ENCODE measurements at places on chromosomes 1 and 21. TPM values are rescaled to one million over a fixed set of nuclear protein-coding genes. Genes with fewer than 3 reads are reported as not detected.

GRCh38 chr1:226447932-226448665, 40.2 kb upstream of the PARP1 start:
- no peak overlapping the region for H3K27ac ChIP-seq
- H3K4me3 ChIP-seq = no peak overlapping the region
- no peak for DNase-seq
- no peaks in the 10 kb centered on the region for H3K27me3 ChIP-seq
- H3K4me1 ChIP-seq = peaks cover 31% of the 10 kb centered on the region
- H3K36me3 ChIP-seq = no peaks in the 10 kb centered on the region

DNA sequence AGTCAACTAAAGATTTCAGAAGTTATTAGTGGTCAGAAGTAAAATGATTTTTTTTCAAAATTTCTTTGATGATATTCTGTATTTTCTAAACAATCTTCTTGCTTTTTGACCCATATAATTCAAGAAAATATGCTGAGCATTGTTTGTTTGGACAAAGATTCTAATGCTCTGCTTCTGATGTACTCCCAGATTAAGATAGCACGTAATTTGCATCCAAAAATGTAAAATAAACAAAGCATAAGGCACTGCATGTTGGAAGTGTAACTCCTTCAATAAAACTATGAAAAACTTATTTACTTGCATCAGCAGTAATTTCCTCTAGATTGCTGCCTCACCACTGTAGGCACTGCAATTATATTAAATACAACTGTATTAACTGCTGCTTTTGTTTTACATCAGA, 1054.1 kb downstream of the TTLL7 start:
- H3K36me3 ChIP-seq = no peaks in the 10 kb centered on the region
- H3K27me3 ChIP-seq = no peaks in the 10 kb centered on the region
- H3K4me1 ChIP-seq = no peaks in the 10 kb centered on the region
- H3K27ac ChIP-seq = no peak overlapping the region

DNA sequence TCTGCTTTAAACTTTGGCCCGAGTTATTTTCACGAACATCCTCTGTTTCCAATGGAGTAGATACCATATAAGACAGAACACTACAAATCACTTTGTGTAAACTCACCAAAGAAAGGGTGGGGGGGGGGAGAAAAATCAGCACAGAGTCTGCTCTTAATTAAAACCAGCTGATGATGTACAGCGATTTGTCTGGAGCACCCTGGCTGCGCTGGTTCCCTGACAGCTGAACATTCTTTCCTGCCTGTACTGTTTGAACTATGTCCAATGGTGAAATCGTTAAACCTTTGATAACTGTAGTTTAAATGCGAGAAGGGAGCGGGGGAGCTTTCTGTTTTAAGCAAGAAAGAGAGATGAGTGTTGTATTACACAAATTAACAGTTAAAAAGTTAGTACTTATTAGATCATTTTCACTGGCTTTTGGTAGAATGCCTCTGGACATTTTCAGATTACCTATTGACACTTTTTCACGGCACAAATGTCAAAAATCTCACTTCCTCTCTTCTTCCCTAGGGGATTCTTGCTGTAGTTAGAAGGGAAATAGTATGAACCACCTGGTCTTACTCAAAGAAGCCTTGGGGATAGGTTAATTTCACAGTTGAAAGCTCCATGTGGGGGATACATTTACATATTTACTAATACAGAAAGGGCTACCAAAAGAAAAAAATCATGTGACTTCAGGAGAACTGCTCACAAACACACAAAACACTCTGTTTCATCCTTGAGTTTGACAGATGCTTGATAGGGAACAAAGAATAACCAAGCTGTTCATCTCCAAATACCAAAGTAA, 140.2 kb upstream of the RUNX1 start:
- peaks cover 14% of the 10 kb centered on the region for H3K4me1 ChIP-seq
- no peak overlapping the region for H3K27ac ChIP-seq
- H3K27me3 ChIP-seq = peaks cover 4% of the 10 kb centered on the region
- H3K4me3 ChIP-seq = no peak overlapping the region
- no peaks in the 10 kb centered on the region for H3K36me3 ChIP-seq

DNA sequence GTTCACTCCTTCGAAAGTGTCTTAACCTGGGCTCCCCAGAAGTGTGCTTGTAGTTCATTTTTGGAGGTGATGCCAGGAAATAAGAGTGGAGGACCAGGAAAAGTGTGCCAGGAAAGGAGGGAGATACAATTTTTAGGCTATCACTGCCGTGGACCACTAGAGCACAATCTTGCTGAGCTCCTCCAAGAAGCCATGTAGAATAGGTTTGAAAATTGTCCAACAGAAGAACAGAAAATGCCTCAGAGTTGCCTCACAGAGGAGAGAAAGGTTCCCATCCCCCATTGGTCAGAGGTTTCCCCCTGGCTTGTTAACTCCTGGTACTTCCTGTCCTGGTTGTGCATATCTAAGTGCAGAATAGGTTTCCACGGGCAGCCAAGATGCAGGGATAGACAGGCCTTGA, 41.6 kb downstream of the CATSPERE start:
- H3K36me3 ChIP-seq = peaks cover 5% of the 10 kb centered on the region
- H3K27ac ChIP-seq = no peak overlapping the region
- H3K4me1 ChIP-seq = no peaks in the 10 kb centered on the region
- no peak overlapping the region for H3K4me3 ChIP-seq
- no peak for DNase-seq

GRCh38 chr1:33380811-33381210, 50.1 kb downstream of the PHC2 start:
- H3K4me1 ChIP-seq = peaks cover 10% of the 10 kb centered on the region
- H3K36me3 ChIP-seq = no peaks in the 10 kb centered on the region
- H3K27me3 ChIP-seq = peaks cover 19% of the 10 kb centered on the region
- DNase-seq = no peak

DNA sequence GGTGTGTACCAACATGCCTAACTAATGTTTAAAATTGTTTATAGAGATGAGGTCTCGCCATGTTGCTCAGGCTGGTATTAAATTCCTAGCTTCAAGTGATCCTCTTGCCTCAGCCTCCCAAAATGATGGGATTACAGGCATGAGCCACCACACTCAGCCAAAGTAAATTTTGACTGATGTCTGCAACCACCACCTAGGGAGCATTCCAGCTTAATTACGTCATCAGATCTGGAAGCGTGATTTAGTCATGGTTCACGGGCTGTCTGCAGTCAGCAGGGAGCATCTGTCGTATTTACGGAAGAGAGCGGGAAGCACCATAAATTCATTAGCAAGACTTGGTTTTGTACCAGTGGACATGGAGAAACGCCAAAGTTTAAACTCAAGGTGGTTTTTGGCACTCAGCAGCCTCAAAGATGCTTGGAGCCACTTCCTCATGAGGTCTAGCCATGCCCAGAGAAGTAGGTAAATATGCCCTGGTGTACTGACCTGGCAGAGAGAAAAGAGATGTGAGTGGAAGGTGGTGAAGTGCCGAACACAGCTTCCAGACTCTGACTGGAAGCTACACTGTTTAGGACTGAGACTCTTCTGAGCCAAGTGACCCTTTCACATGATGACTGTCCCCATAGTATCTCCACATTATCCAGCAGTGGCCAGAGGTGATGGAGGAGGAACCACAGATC, 60.8 kb upstream of the SLC35F3 start:
- no peak overlapping the region for H3K27ac ChIP-seq
- no peaks in the 10 kb centered on the region for H3K4me1 ChIP-seq
- H3K36me3 ChIP-seq = no peaks in the 10 kb centered on the region
- H3K27me3 ChIP-seq = no peaks in the 10 kb centered on the region

GRCh38 chr1:183814121-183814681, 9.3 kb downstream of the RGL1 start:
- H3K4me1 ChIP-seq = no peaks in the 10 kb centered on the region
- no peak overlapping the region for H3K27ac ChIP-seq

- peaks cover 2% of the 10 kb centered on the region for H3K4me1 ChIP-seq
- no peak overlapping the region for H3K27ac ChIP-seq
- no peaks in the 10 kb centered on the region for H3K27me3 ChIP-seq
- no peak for DNase-seq
- no peak overlapping the region for H3K4me3 ChIP-seq
Observed at GRCh38 chr1:33366762-33367484, 46.0 kb upstream of the A3GALT2 start.

GRCh38 chr1:71264039-71264438, 183.2 kb upstream of the ZRANB2 start:
- H3K4me1 ChIP-seq = no peaks in the 10 kb centered on the region
- no peaks in the 10 kb centered on the region for H3K36me3 ChIP-seq
- no peaks in the 10 kb centered on the region for H3K27me3 ChIP-seq

DNA sequence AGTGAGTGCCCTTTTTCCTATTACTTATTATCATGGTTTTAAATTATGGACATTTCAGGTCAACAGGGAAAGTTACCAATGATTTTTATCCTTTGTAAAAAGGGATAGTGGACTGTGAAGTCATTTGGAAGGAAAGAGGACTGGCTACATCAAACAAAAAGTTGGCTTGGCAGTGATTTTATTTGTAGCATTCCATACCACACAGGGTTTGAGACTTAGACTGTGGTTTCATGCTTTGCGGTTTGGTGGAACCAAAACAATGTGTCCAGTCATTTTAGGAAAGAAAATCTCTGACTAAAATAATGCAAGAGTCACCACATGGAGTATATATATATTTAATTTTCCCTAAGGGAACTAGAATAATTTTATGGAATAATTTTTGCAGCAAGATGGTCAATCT, 239.5 kb downstream of the HMCN1 start:
- H3K4me1 ChIP-seq = no peaks in the 10 kb centered on the region
- DNase-seq = no peak
- H3K4me3 ChIP-seq = no peak overlapping the region
- H3K27me3 ChIP-seq = peaks cover 5% of the 10 kb centered on the region

DNA sequence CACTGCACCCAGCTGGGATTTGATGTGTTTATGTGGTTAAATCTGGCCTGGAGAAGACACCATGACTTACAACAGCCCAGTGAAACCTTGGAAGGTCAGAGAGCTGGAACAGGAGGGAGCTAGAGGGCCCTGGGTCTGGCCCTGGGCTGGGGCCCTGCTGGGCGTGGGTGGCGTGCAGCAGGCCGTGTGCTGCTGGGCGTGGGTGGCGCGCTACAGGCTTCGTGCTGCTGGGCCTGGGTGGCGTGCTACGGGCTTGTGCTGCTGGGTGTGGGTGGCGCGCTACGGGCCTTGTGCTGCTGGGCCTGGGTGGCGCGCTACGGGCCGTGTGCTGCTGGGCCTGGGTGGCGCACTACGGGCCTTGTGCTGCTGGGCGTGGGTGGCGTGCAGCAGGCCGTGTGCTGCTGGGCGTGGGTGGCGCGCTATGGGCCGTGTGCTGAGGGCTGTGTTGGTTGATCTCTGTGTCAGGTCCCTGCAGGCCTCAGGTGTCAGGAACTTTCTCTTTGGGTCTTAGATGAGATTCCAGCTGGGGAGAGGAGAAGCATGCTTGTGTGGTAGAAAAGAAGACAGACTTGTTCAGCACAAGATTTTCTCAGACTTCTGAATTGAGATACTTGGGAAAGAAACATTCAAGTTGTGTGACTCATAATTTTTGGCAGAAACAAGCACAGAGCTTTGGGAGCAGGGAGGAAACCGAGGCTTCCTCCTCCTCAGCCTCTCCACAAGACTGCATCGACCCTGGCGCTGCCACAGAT, 66.0 kb downstream of the COL18A1 start:
- H3K36me3 ChIP-seq = no peaks in the 10 kb centered on the region
- peak overlapping the region; percentile 67 for H3K27ac ChIP-seq
- no peak overlapping the region for H3K4me3 ChIP-seq
- H3K4me1 ChIP-seq = peaks cover 14% of the 10 kb centered on the region
- no peaks in the 10 kb centered on the region for H3K27me3 ChIP-seq
- DNase-seq = peak; percentile 58

- peak overlapping the region; percentile 46 for H3K27ac ChIP-seq
- peaks cover 6% of the 10 kb centered on the region for H3K36me3 ChIP-seq
- H3K4me3 ChIP-seq = no peak overlapping the region
- H3K27me3 ChIP-seq = no peaks in the 10 kb centered on the region
- H3K4me1 ChIP-seq = peaks cover 36% of the 10 kb centered on the region
Observed at GRCh38 chr1:52657702-52658101, 24.7 kb downstream of the SHISAL2A start.

GRCh38 chr1:95146637-95147036, 29.5 kb downstream of the TLCD4 start:
- peaks cover 2% of the 10 kb centered on the region for H3K27me3 ChIP-seq
- H3K4me3 ChIP-seq = no peak overlapping the region
- DNase-seq = no peak
- H3K27ac ChIP-seq = no peak overlapping the region
- H3K4me1 ChIP-seq = no peaks in the 10 kb centered on the region

DNA sequence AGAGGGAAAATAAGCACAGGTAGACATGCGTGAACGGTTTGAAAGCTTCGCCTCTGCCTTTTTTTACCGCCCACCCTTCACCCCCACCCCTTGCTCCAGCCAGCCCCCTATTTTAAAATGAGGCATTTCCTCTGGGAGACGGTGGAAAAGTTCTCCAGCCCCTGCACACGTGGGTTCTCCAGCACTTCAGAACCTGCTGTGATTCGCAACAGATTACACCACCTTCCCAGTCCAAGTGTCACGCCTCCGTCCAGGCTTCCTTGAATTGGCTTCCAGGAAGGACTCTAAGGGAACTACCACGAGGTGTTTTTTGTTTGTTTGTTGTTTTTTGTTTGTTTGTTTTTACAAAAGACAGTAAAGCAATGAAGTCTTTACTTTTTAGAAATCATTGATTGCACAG, 2.6 kb downstream of the LRRC7 start:
- no peak overlapping the region for H3K27ac ChIP-seq
- peaks cover 10% of the 10 kb centered on the region for H3K4me1 ChIP-seq
- H3K4me3 ChIP-seq = no peak overlapping the region

- no peaks in the 10 kb centered on the region for H3K4me1 ChIP-seq
- H3K36me3 ChIP-seq = no peaks in the 10 kb centered on the region
- peaks cover 2% of the 10 kb centered on the region for H3K27me3 ChIP-seq
- DNase-seq = no peak
- no peak overlapping the region for H3K4me3 ChIP-seq
Observed at GRCh38 chr1:47816325-47817071, 180.7 kb downstream of the TRABD2B start.

GRCh38 chr1:24263746-24264145, 55.4 kb upstream of the GRHL3 start:
- H3K27ac ChIP-seq = no peak overlapping the region
- H3K4me3 ChIP-seq = no peak overlapping the region
- H3K36me3 ChIP-seq = no peaks in the 10 kb centered on the region
- no peak for DNase-seq

GRCh38 chr1:114468710-114469468, 42.1 kb downstream of the TRIM33 start:
- H3K4me3 ChIP-seq = no peak overlapping the region
- peaks cover 56% of the 10 kb centered on the region for H3K4me1 ChIP-seq
- H3K27ac ChIP-seq = peak overlapping the region; percentile 59

- DNase-seq = peak; percentile 18
- H3K27me3 ChIP-seq = peaks cover 3% of the 10 kb centered on the region
- H3K27ac ChIP-seq = no peak overlapping the region
Observed at GRCh38 chr1:51926171-51926812, 47.8 kb upstream of the NRDC start.

LRRC7 gene
- total RNA-seq = 0.27 TPM

CLDN8 gene
- total RNA-seq = not detected

LCE1D gene
- total RNA-seq = not detected

KRTAP15-1 gene
- total RNA-seq = not detected

GPX7 gene
- total RNA-seq = 21.5 TPM

CCDC27 gene
- not detected for total RNA-seq

Data from activated CD8-positive, alpha-beta T cell treated with anti-CD3 and anti-CD28 coated beads for 36 hours (primary cell).